Activated T-cell treated with anti-CD3 and anti-CD28 coated beads, Interleukin-2, amount 50 U/mL, for 72 hours (primary cell): ENCODE measurements at places on chromosomes 3 and 15. TPM values are rescaled to one million over a fixed set of nuclear protein-coding genes. Genes with fewer than 3 reads are reported as not detected.

DNA sequence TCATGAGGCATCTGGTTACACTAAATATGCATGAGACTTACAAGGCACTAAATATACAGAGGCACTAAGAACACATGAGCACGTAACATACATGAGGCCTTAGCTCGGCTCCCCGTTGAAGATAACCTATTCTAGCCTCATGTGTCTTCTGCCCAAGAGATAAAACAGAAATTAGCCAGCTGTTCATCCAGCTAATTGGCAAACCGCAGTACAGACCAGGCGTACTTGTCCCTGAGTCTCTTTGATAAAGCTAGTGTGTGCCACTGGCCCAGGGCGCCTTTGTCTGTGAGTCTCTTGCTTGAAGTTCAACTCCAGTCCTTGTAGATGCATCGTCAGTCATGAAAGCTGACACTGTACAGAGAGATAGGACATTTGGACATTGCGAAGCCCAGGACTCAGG lies 121.9 kb upstream of the SPATA12 start:
- DNase-seq, result no peak
- H3K4me3 ChIP-seq, result no peak overlapping the region
- no peak overlapping the region for H3K27ac ChIP-seq
- peaks cover 4% of the 10 kb centered on the region for H3K36me3 ChIP-seq

DNA sequence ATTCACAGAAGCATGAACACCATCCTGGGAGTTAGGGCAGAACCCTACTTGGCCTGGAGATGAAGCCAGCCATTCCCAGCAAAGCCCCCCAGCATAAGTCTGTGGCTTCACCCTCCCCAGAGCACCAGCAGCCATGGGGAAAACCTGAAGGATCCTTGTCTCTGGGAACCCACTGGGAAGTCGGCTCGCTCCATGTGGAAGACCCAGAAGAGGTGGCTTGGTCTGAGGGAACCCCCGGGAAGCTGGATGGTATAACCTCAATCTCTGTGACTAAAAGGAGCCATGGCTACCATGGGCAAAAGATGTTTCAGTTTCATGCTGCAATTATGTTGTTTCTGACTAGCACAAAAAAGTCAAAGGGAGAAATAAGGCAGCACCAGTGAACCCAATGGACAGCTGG lies 11.8 kb upstream of the RPUSD3 start:
- DNase-seq, result no peak
- H3K4me1 ChIP-seq, result peaks cover 5% of the 10 kb centered on the region
- no peak overlapping the region for H3K27ac ChIP-seq
- H3K4me3 ChIP-seq, result no peak overlapping the region

DNA sequence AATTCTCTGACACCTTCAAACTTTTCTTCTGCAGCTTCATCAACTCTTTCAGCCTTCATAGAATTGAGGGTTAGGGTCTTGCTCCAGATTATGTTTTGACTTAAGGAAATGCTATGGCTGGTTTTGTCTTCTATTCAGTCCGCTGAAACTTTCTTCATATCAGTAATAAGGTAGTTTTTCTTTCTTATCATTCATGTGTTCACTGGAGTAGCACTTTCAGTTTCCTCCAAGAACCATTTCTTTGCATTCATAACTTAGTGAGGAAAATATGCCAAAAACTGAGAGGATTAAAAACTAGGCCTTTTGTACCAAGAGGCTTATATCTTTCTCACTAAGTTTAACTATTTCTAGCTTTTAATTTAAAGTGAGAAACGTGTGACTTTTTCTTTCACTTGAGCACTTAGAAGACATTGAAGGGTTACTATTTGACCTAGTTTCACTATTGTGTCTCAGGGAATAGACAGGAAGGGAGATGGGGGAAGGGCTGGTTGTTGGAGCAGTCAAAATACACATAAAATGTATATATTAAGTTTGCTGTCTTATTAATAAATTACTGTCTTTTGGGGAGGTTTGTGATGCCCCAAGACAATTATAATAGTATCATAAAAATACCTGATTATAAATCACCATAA lies 1110.1 kb downstream of the TBL1XR1 start:
- DNase-seq, result no peak
- H3K4me1 ChIP-seq, result no peaks in the 10 kb centered on the region
- H3K36me3 ChIP-seq, result no peaks in the 10 kb centered on the region
- H3K27me3 ChIP-seq, result no peaks in the 10 kb centered on the region

GRCh38 chr3:9448643-9449042 lies 51.2 kb downstream of the SETD5 start:
- peaks cover 32% of the 10 kb centered on the region for H3K4me1 ChIP-seq
- H3K27me3 ChIP-seq, result no peaks in the 10 kb centered on the region
- H3K36me3 ChIP-seq, result peaks cover 17% of the 10 kb centered on the region
- peak overlapping the region; percentile 6 for H3K27ac ChIP-seq
- H3K4me3 ChIP-seq, result no peak overlapping the region

GRCh38 chr15:42826251-42826890 lies 89.4 kb upstream of the CDAN1 start:
- no peak for DNase-seq
- no peaks in the 10 kb centered on the region for H3K36me3 ChIP-seq
- no peak overlapping the region for H3K27ac ChIP-seq
- no peaks in the 10 kb centered on the region for H3K27me3 ChIP-seq
- no peak overlapping the region for H3K4me3 ChIP-seq
- no peaks in the 10 kb centered on the region for H3K4me1 ChIP-seq

GRCh38 chr15:101549647-101550046 lies 60.1 kb upstream of the PCSK6 start:
- H3K4me3 ChIP-seq, result no peak overlapping the region
- H3K36me3 ChIP-seq, result no peaks in the 10 kb centered on the region
- no peak overlapping the region for H3K27ac ChIP-seq
- H3K4me1 ChIP-seq, result no peaks in the 10 kb centered on the region

DNA sequence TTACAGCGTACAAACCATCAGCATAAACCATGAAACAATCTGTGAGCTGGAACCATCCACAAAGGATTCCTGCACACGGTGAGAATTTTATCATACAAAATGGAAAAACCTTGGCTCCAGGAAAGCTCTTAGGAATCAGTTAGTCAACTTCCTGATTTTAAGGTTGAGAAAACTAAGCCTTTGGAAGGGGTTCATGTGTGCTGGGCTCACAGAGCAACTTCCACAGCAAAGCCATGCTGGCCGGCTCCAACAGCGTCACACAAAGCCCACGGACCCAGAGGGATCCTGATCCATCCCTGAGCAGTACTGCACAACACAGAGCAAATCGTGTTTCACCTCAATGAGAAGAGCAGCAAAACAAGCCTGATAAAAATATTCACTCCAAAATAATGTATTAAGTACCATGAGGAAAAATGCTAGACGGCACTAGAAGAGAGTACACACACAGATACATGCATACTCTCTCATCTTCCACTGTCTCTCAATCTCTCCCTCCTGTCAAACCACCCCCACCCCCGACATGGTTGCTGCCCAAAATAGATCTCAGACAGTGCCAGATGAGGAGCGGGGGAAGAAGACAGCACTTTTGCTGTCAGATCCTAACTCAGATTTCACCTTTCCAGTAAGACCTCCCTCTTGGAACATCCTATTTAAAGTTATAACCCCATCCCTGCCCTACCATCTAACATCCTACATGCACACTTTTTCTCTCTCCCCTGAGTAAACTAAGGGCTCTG lies 58.6 kb downstream of the MB21D2 start:
- peaks cover 21% of the 10 kb centered on the region for H3K27me3 ChIP-seq
- H3K36me3 ChIP-seq, result peaks cover 2% of the 10 kb centered on the region
- no peak overlapping the region for H3K4me3 ChIP-seq
- H3K4me1 ChIP-seq, result peaks cover 42% of the 10 kb centered on the region
- DNase-seq, result no peak

GRCh38 chr3:185992831-185993374 lies 55.1 kb upstream of the TRA2B start:
- H3K4me1 ChIP-seq, result no peaks in the 10 kb centered on the region
- no peaks in the 10 kb centered on the region for H3K36me3 ChIP-seq
- H3K4me3 ChIP-seq, result no peak overlapping the region
- DNase-seq, result no peak

DNA sequence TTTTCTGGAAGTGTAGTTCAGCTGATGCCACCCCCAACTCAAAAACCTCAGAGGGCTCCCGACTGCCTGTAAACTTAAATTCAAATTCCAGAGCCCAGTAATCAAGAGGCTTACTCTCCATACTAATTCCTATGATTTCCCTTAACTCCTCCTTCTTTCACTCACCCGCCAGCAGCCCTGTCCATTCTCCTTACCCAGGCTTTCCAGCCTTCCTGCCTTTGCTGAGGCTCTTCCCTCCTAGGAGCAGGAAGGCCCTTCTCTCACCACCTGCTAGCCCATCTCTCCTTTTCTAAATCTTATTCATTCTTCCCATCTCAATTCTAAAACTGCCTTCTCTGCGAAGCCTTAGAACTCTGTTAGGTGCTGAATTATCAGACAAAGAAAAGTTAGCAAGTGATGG lies 30.4 kb downstream of the RORA start:
- H3K27me3 ChIP-seq, result peaks cover 31% of the 10 kb centered on the region
- no peak for DNase-seq
- H3K36me3 ChIP-seq, result no peaks in the 10 kb centered on the region
- H3K4me3 ChIP-seq, result no peak overlapping the region

GRCh38 chr3:196660381-196661166 lies 21.1 kb downstream of the NRROS start:
- H3K36me3 ChIP-seq, result peaks cover 5% of the 10 kb centered on the region
- H3K4me3 ChIP-seq, result no peak overlapping the region
- no peak for DNase-seq
- H3K4me1 ChIP-seq, result no peaks in the 10 kb centered on the region
- no peak overlapping the region for H3K27ac ChIP-seq

GRCh38 chr3:124885466-124886167 lies 1.5 kb downstream of the ITGB5 start:
- DNase-seq, result no peak
- H3K27me3 ChIP-seq, result peaks cover 60% of the 10 kb centered on the region
- peak overlapping the region; percentile 55 for H3K4me3 ChIP-seq
- no peak overlapping the region for H3K27ac ChIP-seq
- H3K4me1 ChIP-seq, result no peaks in the 10 kb centered on the region
- no peaks in the 10 kb centered on the region for H3K36me3 ChIP-seq

DNA sequence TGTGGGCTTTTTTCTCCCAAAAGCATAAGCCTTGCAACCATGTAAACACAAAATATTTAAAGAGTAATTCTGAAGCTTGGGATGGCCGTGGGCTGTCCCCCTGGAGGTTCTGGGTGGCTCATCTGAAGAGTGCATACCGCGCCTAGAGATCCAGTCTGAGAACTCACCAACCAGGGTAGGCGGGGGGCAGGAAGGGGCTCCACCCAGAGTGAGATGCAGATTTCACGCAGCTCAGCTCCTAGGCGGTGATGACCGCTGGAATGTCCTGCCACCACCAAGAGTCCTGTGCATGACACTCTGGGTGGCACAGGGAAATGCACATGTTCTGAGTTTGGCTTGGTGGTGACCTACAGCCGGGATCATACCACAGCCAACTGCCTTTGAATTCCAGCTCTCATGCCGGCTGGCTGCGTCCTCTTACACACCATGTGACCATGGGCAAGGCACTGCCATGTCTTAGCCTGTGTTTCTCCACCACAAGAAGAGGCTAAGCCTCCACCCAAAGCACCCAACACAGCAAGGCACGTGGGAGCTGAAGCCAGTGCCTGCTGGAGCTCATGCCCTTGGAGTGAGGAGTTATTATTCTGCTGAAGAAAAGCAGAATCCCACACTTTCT lies 125.1 kb upstream of the IQSEC1 start:
- peaks cover 30% of the 10 kb centered on the region for H3K27me3 ChIP-seq
- H3K36me3 ChIP-seq, result no peaks in the 10 kb centered on the region
- DNase-seq, result no peak
- peaks cover 4% of the 10 kb centered on the region for H3K4me1 ChIP-seq

GRCh38 chr3:111324645-111325044 lies 217.4 kb upstream of the CD96 start:
- DNase-seq, result no peak
- H3K27me3 ChIP-seq, result no peaks in the 10 kb centered on the region
- peaks cover 33% of the 10 kb centered on the region for H3K4me1 ChIP-seq
- peak overlapping the region; percentile 77 for H3K4me3 ChIP-seq
- peak overlapping the region; percentile 23 for H3K27ac ChIP-seq
- no peaks in the 10 kb centered on the region for H3K36me3 ChIP-seq

DNA sequence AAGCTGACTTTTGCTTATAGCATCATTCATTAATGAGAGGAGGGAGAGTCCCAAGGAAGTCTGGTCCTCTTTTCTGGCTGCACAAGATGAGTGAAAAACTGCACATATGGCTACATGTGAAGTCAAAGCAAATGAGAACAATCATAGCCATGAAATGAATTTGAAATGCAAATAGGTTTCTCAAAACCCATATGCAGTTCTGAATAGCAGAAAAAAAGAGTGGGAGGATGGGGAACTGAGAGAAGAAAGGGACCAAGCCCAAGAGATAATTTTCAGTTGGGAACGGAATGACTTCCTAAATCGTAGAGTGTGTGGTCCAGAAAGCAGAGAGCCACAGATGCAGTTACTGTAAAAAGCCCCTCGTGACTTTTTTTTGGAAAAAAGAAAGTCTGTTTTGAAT lies 66.3 kb downstream of the GTPBP8 start:
- peaks cover 4% of the 10 kb centered on the region for H3K36me3 ChIP-seq
- DNase-seq, result no peak
- no peak overlapping the region for H3K4me3 ChIP-seq
- H3K4me1 ChIP-seq, result no peaks in the 10 kb centered on the region
- no peak overlapping the region for H3K27ac ChIP-seq

Gene CX3CR1
- total RNA-seq, result 0.79 TPM

Gene GHSR
- not detected for total RNA-seq

Gene SELENOS
- 44.8 TPM for total RNA-seq

Gene ROPN1
- total RNA-seq, result not detected

Gene TRPM1
- not detected for total RNA-seq

Gene GPR15
- total RNA-seq, result 24.0 TPM

Gene SOX14
- total RNA-seq, result not detected

Gene PIF1
- total RNA-seq, result 33.3 TPM

Gene TNNC1
- total RNA-seq, result 10.8 TPM

Gene IL5RA
- 0.77 TPM for total RNA-seq

Gene ALDH1A2
- 0.56 TPM for total RNA-seq

Gene B4GALT4
- 22.7 TPM for total RNA-seq

Gene BLOC1S6
- total RNA-seq, result 60.0 TPM
